ENCODE measurements at places on chromosomes 1 and 21. TPM values are rescaled to one million over a fixed set of nuclear protein-coding genes. Genes with fewer than 3 reads are reported as not detected.

AGTRAP gene
- total RNA-seq, result 193 TPM

PGBD5 gene
- 0.11 TPM for total RNA-seq

CFAP410 gene
- 15.1 TPM for total RNA-seq

PAFAH2 gene
- total RNA-seq, result 7.8 TPM

ILDR2 gene
- total RNA-seq, result not detected

CCDC185 gene
- not detected for total RNA-seq

FOXD3 gene
- not detected for total RNA-seq

XCL2 gene
- total RNA-seq, result not detected

HFM1 gene
- total RNA-seq, result not detected

SLC6A17 gene
- total RNA-seq, result not detected

Data from hair follicular keratinocyte (primary cell).